NCI-H1105 (cell line): ENCODE measurements at places on chromosomes 13 and 19.

DNA sequence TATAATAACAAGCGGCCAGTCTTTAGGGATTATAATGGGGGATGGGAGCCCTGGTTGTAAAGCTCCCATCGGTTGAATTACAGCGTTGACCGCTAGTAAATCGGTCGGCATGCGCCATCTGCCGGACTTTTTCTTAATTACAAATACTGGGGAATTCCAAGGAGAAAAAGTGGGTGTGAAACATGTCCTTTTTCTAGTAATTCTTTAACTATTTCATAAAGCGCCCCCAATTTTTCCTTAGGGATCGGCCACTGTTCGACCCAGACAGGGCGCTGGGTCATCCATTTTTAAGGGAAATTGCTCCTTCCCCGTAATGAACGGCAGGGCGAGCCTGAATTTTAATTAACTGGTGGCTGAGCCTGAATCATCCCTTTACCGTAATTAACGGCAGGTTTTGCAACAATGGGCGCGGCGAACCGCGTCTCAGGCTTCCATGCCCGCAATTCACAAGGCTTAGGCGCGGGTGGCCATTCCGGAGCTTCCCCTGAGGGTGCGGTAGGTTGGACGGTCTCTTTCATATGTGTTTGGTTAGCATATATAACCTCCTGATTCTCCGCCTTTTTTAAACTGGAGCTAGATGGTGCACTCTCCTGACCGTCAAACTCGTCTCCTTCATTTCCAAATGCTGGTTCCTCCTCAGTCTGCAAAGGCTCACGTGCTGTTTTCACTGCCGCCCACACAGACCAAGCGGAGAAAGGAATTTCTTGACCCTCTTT lies 30.2 kb upstream of the EVI5L start:
- peak; percentile 59 for DNase-seq

- no peak for DNase-seq
Measured at GRCh38 chr13:25018729-25019115, 77.2 kb upstream of the PABPC3 start.

DNA sequence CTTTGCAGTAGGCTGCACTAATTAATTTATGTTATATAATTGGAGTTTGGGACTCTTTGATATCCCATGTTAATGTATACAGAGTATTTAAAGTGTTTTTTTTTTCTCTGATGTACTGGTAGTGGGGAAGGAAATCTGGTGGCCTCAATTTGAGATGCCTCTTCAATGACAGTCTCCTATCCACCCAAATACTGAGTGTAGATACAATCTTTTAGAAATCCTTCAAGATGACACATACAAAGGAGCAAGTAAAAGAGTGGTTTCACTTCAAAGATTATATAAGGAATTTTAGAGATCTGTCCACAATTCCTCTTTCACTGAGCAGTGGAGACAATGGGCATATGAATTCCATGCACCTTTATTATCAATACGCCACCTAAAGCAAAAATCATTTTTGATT lies 15.1 kb downstream of the NALCN start:
- DNase-seq, result no peak

GRCh38 chr19:45668342-45668871 lies 386 bp downstream of the GIPR start:
- DNase-seq, result no peak

DNA sequence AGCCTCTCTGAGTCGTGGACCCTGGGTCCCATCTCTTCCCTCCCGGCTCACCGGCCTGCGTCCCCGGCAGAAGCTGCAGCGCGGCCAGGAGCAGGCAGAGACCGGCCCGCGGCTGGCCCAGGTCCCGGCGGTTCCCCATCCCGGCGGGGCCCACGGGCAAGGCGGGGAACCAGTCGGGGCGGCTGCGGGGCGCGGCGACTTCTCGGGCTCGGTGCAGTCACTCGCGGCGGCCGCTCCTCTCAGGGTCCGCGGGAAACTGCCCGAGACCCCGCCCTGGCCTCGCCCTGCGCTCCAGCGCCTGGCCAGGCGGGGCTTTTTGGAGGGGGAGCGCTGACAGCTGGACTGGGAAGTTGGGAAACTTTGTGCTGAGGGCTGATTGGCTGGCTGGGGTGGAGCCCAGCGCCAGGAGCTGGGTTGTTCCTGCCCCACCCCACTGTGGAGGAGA lies at the start of gene COL5A3:
Gene COL5A3 (minus strand): TSS at position 258 of the 445 bp plus-strand sequence. CDS start 119 bp downstream, at position 139.
- no peak for DNase-seq

- DNase-seq, result no peak
Measured at GRCh38 chr13:52160506-52160905, 1.1 kb upstream of the NEK3 start.

- DNase-seq, result peak; percentile 6
Measured at GRCh38 chr13:23381866-23382265, 51.6 kb downstream of the SACS start.

DNA sequence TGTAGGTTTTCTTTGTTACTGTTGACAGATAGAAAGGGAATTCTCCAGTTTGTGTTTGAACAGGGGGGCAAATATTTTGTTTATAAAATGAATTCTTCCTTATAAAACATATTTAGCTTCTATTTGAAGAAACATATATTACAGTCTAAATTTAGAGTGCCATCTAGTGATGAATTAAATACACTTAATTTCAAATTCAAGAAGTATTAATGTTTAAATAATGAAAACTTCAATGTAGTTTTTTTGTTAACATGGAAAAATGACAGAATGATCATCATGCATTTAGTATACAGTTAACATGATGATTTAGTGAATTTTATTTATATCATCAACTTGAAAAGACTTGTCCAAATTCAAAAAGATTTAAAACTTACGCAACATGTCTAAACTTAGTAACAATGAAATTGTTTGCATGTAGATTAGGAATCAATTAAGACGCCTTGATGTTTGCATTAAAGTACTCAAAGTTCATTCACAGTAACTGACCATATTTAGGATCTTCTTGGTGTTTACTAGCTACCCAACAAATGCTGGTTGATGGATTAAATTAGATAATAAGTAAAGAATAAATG lies 765.9 kb upstream of the SLITRK1 start:
- no peak for DNase-seq

- no peak for DNase-seq
Measured at GRCh38 chr13:66520511-66521355, 709.4 kb downstream of the PCDH9 start.

DNA sequence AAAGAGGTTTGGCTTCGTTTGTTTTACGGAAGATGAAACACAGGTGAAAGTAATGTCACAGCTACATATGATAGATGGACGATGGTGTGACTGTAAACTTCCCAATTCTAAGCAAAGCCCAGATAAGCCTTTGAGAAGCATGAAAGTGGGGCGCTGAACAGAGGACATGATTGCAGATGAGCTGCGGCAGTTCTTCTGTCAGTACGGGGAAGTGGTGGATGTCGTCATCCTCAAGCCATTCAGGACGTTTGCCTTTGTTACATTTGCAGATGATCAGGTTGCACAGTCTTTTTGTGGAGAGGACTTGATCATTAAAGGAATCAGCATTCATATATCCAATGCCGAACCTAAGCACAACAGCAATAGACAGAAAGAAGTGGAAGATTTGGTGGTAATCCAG lies 111.5 kb upstream of the DIAPH3 start:
- no peak for DNase-seq

DNA sequence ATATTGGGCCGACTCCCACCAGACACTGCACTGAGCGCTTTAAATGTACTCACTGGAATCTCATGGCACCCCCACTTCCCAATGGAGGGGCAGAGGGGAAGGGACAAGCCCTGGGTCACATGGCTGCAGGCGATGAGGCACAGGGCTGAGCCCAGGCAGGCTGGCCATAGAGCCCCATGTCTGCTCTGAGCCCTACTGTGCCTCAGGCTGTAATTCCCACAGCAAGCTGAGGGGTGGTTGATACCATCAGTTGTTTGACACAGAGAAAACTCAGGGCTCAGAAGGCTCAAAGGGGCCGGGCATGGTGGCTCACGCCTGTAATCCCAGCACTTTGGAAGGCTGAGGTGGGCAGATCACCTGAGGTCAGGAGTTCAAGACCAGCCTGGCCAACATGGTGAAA lies 25.1 kb downstream of the RFX1 start:
- no peak for DNase-seq

DNA sequence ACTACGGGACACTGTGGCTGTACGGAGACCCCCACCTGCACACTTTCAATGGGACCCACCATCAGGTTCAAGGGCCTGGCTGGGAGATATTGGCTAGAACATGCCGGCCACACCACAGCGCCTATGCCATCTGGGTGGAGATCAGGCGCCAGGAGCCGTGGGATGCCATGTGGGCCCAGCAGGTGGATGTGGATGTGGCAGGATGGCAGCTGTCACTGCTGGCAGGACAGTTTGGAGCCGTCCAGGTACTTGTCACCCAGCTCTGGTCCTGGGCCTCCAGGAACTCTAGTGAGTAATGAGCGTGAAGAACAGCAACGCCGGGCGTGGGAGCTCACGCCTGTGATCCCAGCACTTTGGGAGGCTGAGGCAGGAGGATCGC lies 15.7 kb upstream of the FXYD3 start:
- no peak for DNase-seq

- DNase-seq, result no peak
Measured at GRCh38 chr19:19597809-19598306, 20.6 kb downstream of the PBX4 start.

- DNase-seq, result no peak
Measured at GRCh38 chr13:110301083-110301482, 5.9 kb downstream of the COL4A1 start.

GRCh38 chr19:5585461-5586299 lies 17.9 kb upstream of the TINCR start:
- no peak for DNase-seq

GRCh38 chr19:2266183-2266993 lies 10.2 kb upstream of the JSRP1 start:
- no peak for DNase-seq

DNA sequence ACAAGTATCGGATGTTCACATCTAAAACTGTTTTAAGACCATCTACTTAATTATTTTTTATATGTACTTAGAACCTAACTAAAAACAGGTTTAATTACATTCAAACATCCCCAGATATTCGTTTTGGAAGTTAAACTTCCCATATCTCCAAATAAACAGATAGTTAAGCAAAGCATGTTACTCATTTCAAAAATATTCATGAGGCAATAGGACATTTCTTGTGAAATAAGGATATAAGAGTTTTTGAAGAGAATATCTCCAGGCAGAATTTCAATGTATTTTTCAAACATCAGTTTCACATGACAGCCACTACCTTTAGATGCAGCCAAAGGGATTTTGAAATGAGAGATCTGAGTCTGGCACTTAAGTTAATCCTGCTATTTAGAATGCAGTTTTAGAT lies 697.5 kb downstream of the SLITRK1 start:
- no peak for DNase-seq

DNA sequence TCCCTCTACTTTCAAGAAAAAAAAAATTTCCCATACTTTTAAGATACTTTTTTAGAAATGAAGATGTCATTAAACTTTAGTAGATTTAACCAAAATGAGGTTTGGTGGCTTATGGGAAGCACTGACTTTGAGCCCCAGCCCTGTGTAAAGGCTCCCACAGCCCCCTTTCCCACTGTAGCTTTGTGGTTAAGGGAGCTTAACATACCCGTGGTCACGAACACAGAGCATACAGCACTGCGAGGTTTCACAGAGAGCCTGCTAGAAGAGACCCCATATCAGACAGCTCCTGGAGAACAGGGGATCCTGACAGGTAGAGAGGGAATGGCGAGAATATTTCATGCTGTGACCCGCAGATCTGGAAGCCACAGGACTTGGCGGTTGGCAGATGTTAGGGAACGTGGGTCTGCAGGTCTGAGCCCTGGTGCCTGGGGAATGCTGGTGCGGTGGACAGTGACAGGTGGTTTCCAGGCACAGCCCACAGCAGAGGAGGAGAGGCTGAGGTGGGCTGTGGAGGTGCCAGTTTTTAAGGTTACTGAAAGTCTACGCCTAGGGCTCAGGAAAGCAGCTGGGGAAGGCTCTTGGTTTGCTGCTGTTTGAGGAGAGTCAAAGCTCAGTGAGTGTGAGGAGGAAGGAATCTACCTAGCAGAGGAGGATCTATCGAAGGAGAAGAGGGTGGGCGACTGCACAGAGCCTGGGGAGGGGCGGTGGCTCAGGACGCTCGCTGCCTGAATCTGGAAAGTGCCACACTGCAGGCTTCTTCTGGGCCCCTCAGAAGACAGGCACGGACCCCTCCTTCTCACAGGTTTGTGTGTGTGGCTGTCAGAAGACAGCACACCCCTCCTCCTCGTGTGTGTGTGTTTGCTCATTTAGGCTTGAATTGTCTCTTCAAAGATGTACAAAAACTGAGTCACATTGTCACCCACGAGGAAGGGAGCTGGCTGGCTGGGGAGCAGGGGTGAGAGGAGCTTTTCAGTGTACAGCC lies 49.9 kb downstream of the SLC7A9 start:
- no peak for DNase-seq

DNA sequence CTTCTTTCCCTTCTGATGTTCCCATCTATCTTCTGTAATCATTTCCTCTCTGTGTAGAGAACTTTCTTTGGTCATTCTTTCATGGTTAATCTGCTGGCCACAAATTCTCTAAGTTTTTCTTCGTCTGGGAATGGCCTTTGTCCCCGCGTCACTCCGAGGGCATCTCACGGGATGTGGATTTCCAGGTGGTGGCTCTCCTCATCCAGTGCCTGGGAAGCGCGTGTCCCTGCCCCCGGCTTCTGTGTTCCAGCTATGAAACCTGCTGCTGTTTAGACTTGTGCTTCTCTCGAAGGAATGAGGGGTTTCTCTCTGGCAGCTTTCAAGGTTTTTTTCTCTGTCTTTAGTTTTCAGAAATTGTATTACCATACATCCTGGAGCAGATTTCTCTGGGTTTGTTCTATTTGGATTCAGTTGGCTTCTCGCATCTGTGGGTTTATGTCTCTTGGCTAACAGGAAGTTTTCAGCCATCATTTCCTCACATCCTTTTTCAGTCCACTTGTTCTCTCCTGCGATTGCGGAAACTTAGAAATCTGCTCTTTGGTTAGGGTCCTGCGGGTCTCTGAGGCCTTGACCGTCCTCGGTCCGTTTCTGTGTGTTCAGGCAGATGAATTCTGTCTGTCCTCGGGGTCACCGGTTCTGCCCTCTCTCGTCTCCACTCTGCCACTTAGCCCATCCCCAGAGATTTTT lies 36.9 kb upstream of the DCUN1D2 start:
- DNase-seq, result no peak

DNA sequence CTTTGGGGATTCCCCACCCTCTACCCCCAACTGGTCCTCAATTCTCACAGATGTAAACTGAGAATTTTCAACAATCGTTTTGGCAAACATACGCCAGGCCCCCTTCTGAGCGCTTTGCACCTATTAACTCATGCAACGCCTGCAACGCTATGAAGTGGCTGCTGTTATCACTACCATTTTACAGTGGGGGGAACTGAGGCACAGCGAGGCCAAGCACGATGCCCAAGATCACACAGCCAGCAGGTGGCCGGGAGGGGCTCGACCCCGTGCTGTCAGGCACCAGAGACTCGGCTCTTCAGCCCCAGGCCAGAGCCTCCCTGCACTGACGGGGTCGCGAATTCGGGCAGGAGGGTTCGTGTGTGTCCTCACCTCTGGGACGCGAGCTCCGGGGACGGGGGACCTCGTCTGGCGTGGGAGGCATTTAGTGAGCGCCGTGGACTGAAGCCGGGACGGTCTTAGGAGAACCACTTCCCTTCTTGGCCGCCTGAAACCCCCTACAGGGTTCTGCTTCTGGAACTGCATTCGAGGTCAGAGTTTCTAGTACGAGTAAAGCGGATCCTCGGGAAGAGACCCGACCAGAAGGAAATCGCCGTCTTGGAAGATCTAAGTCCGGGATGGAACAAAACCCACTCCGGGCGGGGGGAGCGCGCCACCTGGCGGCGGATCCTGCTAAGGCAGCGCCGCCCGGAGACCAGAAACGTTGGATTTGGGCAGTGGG lies 21.0 kb downstream of the ZNF114 start:
- peak; percentile 38 for DNase-seq
